T-helper 2 cell treated with Interferon-gamma antibody and Interleukin-4, amounts not matched to agents 5 μg/mL and 100 μg/mL, for 36 hours (primary cell): ENCODE measurements at places on chromosomes 16 and 17.

- no peak for DNase-seq
- no peaks in the 10 kb centered on the region for H3K4me1 ChIP-seq
- no peaks in the 10 kb centered on the region for H3K27me3 ChIP-seq
- H3K36me3 ChIP-seq, result no peaks in the 10 kb centered on the region
- H3K4me3 ChIP-seq, result no peak overlapping the region
Measured at GRCh38 chr17:79047291-79047920, 23.4 kb downstream of the C1QTNF1 start.

DNA sequence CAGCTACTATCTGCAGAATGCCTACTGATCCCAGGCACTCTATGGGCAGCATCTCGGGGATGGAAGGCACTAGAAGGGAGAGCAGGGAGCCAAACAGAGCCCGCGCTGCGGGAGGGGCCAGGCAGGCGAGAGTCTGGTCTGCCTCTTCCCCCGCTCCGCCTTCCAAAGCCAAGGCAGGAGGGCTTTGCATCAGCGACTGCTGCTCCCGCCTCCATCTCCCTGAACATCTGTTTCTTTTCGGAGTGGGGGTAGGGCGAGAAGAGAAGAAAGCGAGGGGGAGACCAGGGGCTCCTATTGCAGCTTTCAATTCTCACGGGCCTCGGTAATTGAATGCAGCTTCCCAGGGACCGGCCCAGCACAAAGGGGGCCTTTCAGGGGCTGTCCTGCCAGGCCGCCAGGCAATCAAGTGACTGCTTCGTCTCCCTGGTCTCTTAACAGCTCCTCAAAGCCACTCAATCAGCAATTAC lies 31.4 kb upstream of the CDC42EP4 start:
- no peak overlapping the region for H3K4me3 ChIP-seq
- H3K36me3 ChIP-seq, result no peaks in the 10 kb centered on the region
- no peak for DNase-seq
- H3K27ac ChIP-seq, result no peak overlapping the region

DNA sequence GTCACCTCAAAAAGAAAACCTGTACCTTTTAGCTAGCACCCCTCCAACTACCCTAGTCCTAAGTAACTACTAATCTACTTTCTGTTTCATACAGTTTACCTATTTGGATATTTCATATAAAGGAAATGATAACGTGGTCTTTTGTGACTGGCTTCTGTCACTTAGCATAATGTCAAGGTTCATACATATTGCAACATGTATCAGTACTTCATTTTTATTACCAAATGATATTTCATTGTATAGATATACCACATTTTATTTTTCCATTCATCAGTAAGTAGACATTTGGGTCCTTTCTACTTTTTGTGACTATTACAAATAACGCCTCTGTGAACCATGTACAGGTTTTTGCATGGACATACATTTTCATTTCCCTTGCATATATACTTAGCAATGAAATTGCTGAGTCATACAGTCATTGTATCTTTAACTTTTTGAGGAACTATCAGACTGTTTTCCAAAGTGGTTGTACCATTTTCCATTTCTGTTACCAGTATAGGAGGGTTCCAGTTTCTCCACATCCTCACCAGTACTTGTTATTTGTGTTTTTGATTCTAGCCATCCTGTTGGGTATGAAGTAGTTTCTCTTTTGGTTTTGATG lies 23.7 kb downstream of the MOSMO start:
- no peak for DNase-seq
- peaks cover 21% of the 10 kb centered on the region for H3K36me3 ChIP-seq
- no peak overlapping the region for H3K27ac ChIP-seq

DNA sequence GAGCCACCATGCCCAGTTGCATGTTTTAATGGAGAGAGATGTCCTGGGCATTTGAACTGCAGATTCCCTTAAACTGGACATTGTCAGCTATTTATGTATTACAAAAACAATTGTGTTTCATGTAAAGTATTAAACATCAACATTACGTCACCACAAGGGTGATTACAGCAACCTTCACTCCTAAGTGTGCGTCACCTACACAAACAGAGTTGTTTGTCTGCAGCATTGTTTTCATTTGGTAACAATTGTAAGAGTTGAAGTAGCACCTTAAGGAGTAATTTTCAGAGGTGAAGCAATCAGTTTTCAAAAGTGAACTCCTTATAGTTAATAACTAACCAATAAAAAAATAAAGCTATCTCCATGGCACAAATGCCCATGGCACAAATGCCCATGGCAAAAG lies 271.4 kb downstream of the IRX3 start:
- DNase-seq, result no peak
- H3K36me3 ChIP-seq, result peaks cover 3% of the 10 kb centered on the region
- no peak overlapping the region for H3K4me3 ChIP-seq
- no peaks in the 10 kb centered on the region for H3K4me1 ChIP-seq

GRCh38 chr16:65896448-65897153 lies 469.9 kb upstream of the CDH5 start:
- no peaks in the 10 kb centered on the region for H3K36me3 ChIP-seq
- no peak overlapping the region for H3K27ac ChIP-seq
- no peak overlapping the region for H3K4me3 ChIP-seq
- DNase-seq, result no peak
- H3K4me1 ChIP-seq, result no peaks in the 10 kb centered on the region

- no peaks in the 10 kb centered on the region for H3K4me1 ChIP-seq
- DNase-seq, result no peak
- H3K27ac ChIP-seq, result no peak overlapping the region
- H3K36me3 ChIP-seq, result no peaks in the 10 kb centered on the region
- peaks cover 20% of the 10 kb centered on the region for H3K27me3 ChIP-seq
- H3K4me3 ChIP-seq, result no peak overlapping the region
Measured at GRCh38 chr17:45364531-45365390, 47.9 kb upstream of the MAP3K14 start.

DNA sequence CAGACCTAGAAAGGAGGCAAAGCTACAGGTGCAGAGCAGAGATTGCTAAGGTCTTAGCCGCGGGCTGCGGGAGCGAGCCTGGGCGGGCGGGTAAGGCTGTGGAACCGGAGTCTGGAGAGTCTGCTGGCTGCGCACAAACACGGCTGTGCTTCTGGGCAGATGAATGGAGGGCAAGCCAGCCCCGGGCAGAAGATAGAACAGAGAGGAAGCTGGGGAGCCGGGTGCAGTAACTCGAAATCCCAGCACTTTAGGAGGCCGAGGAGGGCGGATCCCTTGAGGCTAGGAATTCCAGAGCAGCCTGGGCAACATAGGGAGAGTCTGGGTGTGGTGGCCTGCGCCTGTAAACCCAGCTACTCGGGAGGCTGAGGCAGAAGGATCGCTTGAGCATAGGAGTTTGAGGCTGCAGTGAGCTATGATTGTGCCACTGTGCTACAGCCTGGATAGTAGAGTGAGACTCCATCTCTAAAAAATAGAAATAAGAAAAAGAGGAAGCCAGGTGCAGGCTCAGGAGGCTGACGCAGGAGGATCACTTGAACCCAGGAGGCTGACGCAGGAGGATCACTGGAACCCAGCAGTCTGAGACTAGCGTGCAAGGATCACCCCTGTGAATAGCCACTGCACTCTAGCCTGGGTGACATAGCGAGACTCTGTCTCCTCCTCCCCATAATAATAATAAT lies 56.3 kb downstream of the PITPNC1 start:
- H3K4me1 ChIP-seq, result peaks cover 51% of the 10 kb centered on the region
- H3K4me3 ChIP-seq, result peak overlapping the region; percentile 24
- H3K27me3 ChIP-seq, result peaks cover 4% of the 10 kb centered on the region
- peak overlapping the region; percentile 60 for H3K27ac ChIP-seq

GRCh38 chr16:87680272-87680644 lies 78.0 kb downstream of the JPH3 start:
- no peak for DNase-seq
- peaks cover 5% of the 10 kb centered on the region for H3K4me1 ChIP-seq
- H3K27me3 ChIP-seq, result no peaks in the 10 kb centered on the region
- no peak overlapping the region for H3K4me3 ChIP-seq
- H3K36me3 ChIP-seq, result no peaks in the 10 kb centered on the region
